ENCODE measurements at places on chromosomes 12 and 14.

DNA sequence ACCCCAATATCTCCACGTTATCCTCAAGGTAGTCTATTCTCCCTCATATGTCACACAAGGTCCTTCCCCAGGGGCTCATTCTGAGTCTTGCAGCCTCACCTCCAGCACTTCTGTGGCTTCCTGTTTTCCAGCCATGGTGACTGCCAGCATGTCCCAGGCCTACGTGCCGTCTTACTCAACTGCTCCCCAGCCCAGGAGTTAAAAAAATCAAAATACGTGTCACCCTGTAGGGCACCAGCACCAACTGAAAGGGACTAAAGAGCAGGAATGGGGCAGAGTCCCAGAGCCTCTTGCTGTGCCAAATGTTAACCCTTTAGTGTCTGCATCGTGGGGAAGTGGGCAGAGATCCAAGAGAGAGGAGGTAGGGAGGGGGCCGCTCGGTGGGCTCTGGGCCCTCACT is 37.0 kb upstream of the MED13L start:
- no peak overlapping the region for H3K4me3 ChIP-seq
- no peaks in the 10 kb centered on the region for H3K27me3 ChIP-seq
- no peak overlapping the region for H3K27ac ChIP-seq
- no peak for DNase-seq

DNA sequence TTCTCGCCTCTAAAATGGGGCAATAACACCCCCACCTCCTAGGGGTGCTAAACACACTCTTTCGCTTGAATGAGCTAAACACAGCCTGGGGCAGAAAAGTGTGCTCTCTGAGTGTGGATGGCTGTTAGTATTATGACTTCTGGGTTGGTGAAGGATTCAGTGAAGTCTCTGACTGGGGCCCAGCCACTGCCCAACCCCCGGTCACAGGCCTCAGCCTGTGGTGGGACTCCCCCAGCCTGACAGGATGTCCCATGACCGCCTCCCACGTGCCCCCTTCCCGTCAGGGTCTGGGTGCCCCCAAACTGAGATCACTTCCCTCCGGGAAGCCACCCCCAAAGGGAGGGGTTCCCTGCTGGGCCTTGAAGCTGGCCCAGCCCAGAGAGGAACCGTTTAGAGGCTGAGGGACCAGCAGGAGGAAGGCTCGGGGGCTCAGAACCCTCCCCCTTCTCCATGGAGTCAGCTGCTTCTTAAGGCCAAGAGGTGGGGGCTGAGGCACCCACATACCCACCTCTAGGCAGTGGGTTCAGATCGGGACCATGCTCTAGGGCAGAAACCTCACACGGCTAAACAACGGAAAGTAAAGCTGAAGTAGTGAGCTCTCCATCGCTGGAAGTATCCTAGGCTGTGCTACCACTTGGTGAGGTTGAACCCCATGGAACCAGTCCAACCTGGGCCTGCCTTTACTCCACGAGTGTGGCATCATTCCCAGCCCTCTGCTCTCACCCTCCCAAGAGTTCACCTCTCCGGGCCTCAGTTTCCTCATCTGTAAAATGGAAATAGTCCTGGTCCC is 13.8 kb downstream of the DTX1 start:
- peaks cover 11% of the 10 kb centered on the region for H3K27me3 ChIP-seq
- H3K36me3 ChIP-seq, result no peaks in the 10 kb centered on the region
- DNase-seq, result no peak

- no peak overlapping the region for H3K4me3 ChIP-seq
- H3K36me3 ChIP-seq, result no peaks in the 10 kb centered on the region
- H3K4me1 ChIP-seq, result peaks cover 31% of the 10 kb centered on the region
Observed at GRCh38 chr12:28033538-28033915, 61.0 kb upstream of the PTHLH start.

- no peaks in the 10 kb centered on the region for H3K36me3 ChIP-seq
- H3K4me1 ChIP-seq, result peaks cover 10% of the 10 kb centered on the region
- H3K27ac ChIP-seq, result peak overlapping the region; percentile 81
- H3K4me3 ChIP-seq, result peak overlapping the region; percentile 34
- peak; percentile 88 for DNase-seq
Observed at GRCh38 chr14:92785667-92786426, 8.3 kb upstream of the GOLGA5 start.

GRCh38 chr12:54424224-54424623 is 5.2 kb upstream of the ITGA5 start:
- H3K36me3 ChIP-seq, result no peaks in the 10 kb centered on the region
- H3K27me3 ChIP-seq, result no peaks in the 10 kb centered on the region
- H3K27ac ChIP-seq, result peak overlapping the region; percentile 44
- peak; percentile 54 for DNase-seq
- H3K4me3 ChIP-seq, result no peak overlapping the region
- H3K4me1 ChIP-seq, result peaks cover 72% of the 10 kb centered on the region

DNA sequence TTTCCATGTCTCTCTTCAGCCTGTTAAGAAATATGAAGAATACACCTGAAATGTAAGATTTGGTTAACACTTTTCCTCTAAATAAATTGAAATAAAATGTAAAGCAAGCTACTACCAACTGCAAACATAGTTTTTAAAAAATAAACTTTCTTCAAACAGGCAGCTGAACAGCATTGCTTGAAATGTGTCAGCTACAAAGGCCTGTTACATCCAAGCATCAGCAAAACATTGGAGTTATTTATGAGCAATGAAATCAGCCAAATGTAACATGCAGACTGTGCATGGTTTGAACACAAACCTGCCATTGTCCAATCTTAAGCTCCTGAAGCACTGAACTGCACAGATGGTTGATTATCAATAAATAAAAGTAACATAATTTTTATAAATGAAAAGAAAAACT is 291.3 kb downstream of the ACSS3 start:
- H3K4me1 ChIP-seq, result no peaks in the 10 kb centered on the region
- no peak overlapping the region for H3K4me3 ChIP-seq
- no peak overlapping the region for H3K27ac ChIP-seq
- no peaks in the 10 kb centered on the region for H3K36me3 ChIP-seq
- no peak for DNase-seq

DNA sequence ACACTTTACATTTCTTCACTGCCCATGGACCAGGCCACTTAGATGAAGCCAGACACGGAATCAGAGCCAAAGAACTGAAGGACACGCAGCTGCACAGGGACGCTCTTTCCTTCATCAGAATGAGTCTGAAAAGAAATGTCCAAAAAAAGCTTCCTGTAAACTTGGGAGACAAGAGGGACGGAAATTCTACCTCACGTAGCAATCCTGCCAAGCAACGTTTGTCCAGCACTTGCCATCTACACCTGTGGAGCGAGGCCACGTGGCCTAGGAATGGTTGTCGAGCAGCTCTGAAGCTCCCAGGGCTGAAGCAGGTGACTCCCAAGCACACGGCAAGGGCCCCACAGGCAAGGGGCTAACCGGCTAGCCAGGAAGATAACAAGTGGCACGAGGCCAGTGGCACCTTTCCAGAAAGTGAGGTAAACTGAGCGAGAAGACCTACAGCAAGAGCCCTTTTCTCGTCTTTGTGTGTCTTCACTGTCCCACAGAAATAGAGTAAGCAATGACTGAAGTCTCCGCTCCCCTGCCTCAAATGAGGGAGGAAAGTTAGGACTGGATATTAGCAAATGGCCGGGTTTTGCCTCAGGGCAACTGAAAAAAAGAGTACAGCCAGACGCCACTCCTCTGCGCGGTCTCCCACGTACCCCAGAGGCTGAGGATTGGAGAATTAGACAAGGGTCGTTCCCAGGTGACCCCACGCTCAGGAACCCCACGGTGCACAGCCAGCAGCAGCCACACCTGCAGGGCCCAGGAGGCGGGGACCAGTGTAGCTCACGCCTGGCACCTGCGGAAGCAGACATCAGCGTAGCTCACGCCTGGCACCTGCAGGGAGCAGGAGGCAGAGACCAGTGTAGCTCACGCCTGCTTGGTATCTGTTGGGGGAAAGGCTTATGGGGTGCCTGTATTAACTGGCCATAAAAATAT is 7.7 kb downstream of the ZNF605 start:
- peaks cover 49% of the 10 kb centered on the region for H3K36me3 ChIP-seq
- H3K4me3 ChIP-seq, result no peak overlapping the region
- no peak for DNase-seq
- H3K27me3 ChIP-seq, result no peaks in the 10 kb centered on the region

- peaks cover 14% of the 10 kb centered on the region for H3K4me1 ChIP-seq
- peak overlapping the region; percentile 39 for H3K27ac ChIP-seq
- DNase-seq, result peak; percentile 62
- no peaks in the 10 kb centered on the region for H3K27me3 ChIP-seq
- H3K4me3 ChIP-seq, result no peak overlapping the region
- no peaks in the 10 kb centered on the region for H3K36me3 ChIP-seq
Observed at GRCh38 chr12:122003651-122004611, 17.8 kb upstream of the BCL7A start.

DNA sequence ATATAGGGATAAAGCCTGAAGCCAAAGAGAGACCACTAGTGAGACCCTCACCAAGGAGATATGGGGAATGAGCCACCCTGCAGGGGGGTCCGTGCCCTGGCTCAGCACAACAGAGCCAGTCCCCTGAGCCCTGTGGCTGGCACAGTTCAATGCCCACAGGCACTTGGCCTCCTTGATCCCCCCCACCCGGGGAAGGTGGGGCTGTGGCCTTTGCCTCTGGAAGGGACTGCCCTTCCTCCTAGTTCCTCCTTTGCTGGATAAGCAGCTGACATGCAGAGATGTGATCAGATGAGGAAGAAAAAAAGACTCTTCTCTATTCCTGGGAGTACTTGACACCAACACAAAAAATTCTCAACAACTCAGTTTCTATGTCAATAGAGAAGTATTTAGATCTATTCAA is 19.9 kb downstream of the TTC7B start:
- no peaks in the 10 kb centered on the region for H3K27me3 ChIP-seq
- H3K4me1 ChIP-seq, result peaks cover 11% of the 10 kb centered on the region
- no peak overlapping the region for H3K27ac ChIP-seq
- DNase-seq, result no peak
- no peak overlapping the region for H3K4me3 ChIP-seq

DNA sequence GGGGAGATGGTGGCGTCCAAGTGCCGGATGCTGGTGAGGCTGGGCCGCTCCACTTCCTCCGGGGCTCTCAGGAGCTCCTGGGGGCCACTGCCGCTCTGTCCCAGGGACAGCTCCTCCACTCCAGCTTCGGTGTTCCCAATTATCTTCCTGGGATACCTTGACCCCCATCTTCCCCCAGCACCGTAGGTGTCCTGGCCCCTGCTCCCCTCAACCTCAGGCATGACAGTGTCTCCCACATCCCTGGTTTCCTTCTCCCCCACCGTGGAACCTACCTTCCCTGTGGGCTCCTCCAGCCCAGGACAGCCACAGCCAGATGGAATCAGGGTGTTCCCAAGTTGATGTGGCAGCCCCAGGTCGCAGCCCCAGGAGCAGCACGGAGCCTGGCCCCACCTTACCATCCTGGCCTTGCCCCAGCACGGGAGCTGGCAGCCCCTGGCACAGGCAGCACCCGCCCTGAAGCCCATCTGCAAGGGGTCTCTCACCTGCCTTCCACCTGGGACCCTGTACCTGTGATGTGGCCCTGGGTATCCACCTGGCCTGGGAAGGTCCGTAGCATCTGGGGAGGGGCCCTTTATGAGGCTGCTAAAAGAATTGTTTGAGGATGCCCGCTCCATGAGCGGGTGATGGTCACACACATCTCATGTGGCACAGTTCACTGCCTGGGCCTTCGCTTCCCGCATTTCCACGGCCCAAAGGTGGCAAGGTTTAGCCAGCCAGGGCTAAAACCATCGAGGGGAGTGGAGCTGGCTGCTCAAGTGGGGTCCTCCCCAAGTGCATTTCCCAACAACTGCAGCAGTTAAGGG is 4.1 kb downstream of the TMEM121 start:
- no peaks in the 10 kb centered on the region for H3K36me3 ChIP-seq
- no peak overlapping the region for H3K4me3 ChIP-seq
- H3K27me3 ChIP-seq, result no peaks in the 10 kb centered on the region

DNA sequence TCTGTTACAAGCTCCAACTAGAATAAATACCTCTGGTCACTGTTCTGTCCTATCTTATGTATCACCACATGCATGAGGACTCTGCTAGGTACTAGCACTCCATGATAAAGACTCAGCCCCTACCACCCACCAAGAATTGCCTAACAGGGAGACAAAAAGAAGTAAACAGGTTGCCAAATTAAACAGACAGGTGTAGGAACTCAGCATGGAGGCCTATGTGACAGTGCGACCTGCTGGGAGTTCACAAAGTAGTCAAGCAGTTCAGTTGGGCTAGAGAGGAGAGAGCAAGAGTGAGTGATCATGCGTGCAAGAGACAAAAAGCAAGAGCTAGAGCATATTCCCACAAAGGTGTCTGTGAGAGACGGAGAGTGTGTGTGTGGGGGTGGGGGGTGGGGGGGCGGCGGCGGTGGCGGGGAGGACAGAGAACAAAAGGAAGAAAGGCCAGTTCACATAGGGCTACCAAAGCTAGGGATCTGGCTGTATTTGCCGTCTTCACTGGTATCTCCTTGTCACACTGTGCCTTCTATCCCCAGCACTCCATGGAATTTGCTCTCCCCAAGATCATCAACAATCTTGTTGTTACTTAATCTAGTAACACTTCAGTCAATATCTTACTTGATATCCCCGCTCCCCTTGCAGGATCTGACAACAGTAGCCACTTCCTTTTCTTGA is 81.2 kb downstream of the SPPL3 start:
- H3K36me3 ChIP-seq, result no peaks in the 10 kb centered on the region
- H3K27me3 ChIP-seq, result no peaks in the 10 kb centered on the region
- H3K4me1 ChIP-seq, result no peaks in the 10 kb centered on the region
- no peak for DNase-seq

DNA sequence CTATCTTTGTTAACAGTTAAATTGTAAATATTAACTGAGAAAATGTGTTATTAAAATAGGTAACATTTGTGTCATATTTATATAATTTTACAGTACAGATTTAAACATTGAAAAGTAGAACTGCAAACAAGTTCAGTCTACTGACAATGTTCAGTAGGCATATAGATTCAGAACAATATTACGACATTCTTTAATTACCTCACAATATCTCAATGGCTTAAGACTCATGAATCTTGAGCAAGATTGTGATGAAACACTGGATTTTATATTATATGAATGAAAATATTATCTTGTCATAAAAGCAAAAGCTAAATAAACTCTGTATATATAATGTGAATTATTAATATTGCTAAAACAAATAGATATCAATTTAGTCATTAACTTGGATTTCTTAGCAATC is 194.9 kb downstream of the ADAMTS20 start:
- H3K27ac ChIP-seq, result no peak overlapping the region
- H3K36me3 ChIP-seq, result no peaks in the 10 kb centered on the region
- H3K27me3 ChIP-seq, result no peaks in the 10 kb centered on the region
- no peak overlapping the region for H3K4me3 ChIP-seq

DNA sequence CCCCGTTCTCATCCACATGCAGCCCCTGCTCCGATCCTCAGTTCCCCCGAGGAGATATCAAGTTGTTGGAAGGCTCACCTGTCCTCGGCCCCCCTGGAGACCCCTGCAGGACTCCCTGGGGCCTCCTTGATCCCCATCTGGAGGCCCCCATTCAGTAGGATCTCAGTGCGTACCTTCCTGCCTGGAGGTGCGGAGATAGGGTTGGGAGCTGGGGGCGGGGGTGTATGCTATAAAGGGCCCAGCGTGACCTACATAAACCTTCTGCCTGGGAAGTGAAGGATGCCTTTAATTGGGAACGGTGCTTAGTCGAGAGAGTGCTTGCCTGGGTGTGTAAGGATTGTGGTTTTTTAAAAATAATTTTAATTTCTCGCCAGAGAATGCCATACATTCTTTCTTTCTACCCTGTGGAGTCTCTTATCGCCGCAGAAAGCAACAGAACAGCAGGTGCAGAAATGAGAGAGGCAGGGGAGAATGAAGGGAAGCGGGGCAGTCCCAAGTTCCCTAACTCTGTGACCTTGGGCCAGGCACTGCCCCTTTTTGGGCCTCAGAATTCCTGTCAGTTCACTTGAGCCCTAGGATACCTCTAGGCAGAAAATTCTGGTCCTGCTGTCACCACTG is 153.7 kb downstream of the TSPAN9 start:
- H3K36me3 ChIP-seq, result no peaks in the 10 kb centered on the region
- no peaks in the 10 kb centered on the region for H3K27me3 ChIP-seq
- DNase-seq, result no peak

GRCh38 chr12:58393152-58393551 is 451.8 kb downstream of the ATP23 start:
- H3K4me1 ChIP-seq, result peaks cover 6% of the 10 kb centered on the region
- no peak overlapping the region for H3K27ac ChIP-seq
- peak; percentile 53 for DNase-seq
- no peaks in the 10 kb centered on the region for H3K36me3 ChIP-seq
- H3K27me3 ChIP-seq, result no peaks in the 10 kb centered on the region
